ENCODE measurements at places on chromosomes 16 and 17.

GRCh38 chr17:15966879-15967248 is 21.9 kb downstream of the ADORA2B start:
- DNase-seq = no peak

DNA sequence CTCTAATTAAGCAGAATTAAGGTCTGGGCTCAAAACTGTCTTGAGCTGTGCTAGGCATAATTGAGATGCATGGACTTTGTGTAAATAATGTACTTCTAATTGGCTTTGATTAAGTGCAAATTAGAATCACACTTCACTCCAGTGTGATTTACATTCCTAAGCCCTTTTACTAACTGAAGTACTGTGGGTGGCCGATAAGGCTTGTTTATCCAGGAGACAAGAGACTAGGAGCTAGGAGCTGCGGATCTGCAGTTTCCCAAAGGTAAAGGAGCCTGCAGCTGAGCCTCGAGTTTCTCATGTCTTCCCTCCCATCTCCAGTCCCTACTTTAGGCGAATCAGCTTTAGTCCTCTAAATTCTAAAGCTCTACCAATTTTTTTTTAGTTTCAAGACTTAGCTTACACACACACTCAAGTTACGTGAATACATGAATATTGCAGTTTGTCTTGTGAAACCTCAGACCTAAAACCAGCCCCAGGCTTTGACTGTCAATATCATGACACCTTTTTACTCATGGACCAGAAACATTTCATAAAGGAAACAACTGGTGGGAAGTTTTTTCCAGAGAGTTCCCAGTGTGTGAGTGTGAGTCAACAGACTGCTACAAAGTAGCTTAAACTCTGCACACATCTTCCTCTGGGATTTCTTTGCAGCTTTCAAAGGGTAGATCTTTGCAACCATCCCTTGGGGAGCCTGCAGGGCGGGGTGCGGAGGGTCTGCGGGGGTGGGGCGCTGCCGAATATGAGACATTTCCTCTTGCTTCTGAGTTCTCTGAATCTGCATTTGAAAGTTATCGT is 113.9 kb upstream of the TBX2 start:
- DNase-seq = no peak

- no peak for DNase-seq
These were observed 24.7 kb downstream of the ZZEF1 start for GRCh38 chr17:4118015-4118743.

GRCh38 chr16:50011707-50012106 is 13.3 kb upstream of the CNEP1R1 start:
- DNase-seq = no peak

DNA sequence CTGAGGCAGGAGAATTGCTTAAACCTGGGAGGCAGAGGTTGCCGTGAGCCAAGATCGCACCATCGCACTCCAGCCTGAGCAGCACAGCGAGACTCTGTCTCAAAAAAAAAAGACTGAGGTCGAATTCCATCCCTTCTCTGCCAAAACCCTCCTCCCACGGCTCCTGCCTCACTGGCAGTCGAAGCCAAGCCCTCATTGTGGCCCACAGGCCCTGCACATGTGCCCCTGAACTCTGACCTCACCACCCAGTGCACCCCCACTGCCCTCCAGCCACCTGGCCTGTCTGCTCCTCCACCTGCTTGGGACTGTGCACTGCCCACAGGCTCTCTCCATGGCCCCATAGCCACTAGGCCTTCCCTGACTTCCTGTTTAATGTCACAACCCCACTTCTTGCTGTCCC is 7.0 kb downstream of the MYO15A start:
- DNase-seq = no peak

GRCh38 chr17:77666462-77666861 is 292.0 kb upstream of the TNRC6C start:
- DNase-seq = no peak

GRCh38 chr16:60206516-60206915 is 1472.4 kb upstream of the GOT2 start:
- no peak for DNase-seq

- DNase-seq = no peak
These were observed 123.5 kb upstream of the CHMP6 start for GRCh38 chr17:80868022-80868609.

All from CD4-positive, alpha-beta T cell treated with Interleukin-15 for 4 hours (primary cell).